Daoy (cell line): ENCODE measurements at places on chromosomes 16 and 17.
A peak's percentile ranks its signal among the peaks of the same experiment; 100 is the strongest.

DNA sequence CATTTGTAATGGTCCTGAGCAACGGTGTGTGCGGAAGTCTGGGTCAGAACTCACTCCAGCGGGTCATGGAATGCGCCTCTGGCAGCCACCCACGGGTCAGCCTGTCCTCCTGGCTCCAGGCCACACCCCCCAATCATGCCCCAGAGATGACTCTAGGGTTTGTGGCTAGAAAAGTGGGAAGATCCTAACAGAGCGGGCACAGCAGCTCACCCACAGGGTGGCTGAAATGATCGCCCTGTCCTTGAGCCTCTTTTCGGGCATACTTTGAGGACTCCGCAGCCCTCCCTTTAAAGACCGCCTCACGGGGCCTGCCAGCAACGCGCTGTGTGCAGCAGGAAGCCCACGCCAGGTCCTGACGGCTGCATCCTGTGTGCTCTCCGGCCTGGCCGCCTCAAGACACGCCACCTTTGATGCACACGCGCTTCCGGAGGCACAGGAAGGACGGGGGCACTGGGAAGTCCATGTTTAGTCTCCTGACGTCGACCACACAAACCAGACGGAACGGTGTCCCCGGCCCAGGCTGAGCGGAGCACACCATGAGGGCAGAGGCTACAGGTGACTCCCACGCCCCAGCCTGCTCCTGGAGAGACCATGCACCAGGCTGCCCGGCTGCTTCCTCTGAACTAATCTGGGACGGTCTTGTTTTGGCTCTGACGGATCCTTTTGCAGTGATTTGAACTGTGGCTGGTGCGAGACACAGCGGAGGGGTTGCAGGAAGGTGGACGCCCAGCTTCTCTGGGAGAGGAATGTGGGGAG is 92.9 kb downstream of the TBC1D16 start:
- DNase-seq: no peak

DNA sequence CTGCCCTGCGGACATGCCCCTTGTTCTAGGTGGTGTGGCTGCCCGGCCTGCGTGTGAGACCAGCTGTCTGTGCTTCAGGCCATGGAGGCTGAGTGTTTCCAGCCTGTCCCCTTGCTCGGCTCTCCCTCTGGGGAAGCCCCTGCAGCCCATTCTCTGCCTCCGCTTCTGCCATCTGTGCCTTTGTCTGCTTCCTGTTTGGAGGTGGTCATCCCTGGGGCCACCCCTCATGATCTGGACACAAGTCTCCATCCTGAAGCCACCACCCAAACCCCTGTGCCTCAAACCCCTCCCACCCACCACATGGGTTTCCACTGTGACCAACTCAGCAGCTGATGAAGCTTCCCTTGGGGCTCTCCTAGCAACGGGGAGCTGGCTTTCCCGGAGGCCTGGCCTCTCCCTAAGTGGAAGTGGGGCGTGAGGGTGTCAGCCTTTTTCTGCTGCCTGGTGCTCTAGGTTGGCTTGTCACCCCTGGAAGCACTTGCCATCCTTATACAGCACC is 184.9 kb downstream of the SEC14L1 start:
- DNase-seq: peak; percentile 20

GRCh38 chr16:63982110-63982509 is 1139.8 kb downstream of the CDH11 start:
- no peak for DNase-seq

DNA sequence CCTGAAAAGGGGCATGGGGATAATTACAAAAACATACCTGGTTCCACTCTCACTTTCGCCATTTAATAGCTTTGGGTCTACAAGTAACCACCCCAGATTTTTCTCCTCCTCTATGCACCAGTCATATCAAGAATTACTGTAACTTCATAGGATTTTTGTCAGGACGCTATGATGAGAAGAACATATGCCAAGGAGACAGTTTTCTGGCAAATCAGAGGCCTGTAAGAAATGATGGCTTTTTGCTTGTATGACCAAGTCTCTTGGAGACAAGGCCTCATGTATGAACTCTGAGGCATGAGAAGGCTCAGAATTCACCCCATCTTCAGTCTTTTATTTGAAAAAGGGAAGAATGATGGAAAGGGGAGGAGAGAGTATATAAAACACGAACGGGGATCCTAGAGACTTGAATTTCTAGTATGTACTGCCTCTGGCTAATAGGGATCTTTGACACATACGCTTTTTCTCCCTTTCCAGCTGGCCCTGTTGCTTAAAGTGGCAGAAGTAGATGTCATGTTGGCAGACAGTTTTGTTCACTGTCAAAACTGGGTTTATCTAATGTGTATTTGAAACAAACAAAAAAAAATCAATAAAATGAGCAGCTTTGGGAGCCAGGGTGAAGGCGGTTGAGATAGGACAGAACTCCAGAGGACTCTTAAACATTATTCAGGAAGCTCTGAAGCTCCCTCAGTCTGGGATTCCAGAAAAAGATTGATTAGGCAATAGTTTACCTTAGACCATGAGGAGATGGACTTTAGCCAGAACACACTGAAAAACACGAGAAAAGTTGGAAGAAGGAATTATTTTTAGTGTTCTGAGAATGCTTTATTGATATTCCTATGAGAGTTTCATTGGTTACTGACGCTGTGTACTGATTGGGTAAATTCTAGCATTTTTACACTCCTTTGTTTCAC is 656.6 kb downstream of the WWOX start:
- DNase-seq: no peak

- DNase-seq: no peak
These were observed 355.1 kb upstream of the MON1B start for GRCh38 chr16:76835779-76836300.

DNA sequence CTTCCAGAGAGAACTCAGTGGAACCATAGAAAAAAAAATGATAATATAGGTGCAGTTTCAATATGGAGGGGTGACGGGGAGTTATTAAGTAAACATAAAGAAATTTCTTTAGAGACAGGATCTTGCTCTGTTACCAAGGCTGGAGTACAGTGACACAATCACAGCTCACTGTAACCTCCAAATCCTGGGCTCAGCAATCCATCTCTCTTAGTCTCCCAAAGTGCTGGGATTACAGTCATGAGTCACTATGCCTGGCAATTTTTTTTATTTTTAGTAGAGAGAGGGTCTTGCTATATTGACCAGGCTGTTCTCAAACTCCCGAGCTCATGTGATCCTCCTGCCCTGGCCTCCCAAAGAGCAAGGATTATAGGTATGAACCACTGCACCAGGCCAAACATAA is 48.8 kb downstream of the NLRC5 start:
- DNase-seq: no peak

DNA sequence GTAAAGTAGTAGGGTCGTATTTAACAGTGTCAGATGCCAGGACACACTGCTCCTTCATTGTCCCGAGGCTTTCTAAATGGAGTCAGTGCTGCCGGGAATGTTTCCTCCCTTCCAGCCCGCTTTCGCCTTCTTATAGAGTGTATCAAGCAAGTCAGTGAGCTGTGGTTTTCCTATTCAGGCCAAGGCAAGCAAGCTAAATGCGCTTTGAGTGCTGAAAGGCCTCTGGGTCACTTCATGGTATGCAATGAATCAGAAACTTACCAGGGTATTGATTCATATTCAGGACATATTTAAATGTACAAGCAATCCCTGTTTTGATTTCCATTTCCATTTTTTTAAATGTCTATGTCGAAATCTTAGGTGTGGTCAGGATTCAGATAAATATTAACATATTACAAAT is 327.9 kb upstream of the SOX9 start:
- peak; percentile 77 for DNase-seq

DNA sequence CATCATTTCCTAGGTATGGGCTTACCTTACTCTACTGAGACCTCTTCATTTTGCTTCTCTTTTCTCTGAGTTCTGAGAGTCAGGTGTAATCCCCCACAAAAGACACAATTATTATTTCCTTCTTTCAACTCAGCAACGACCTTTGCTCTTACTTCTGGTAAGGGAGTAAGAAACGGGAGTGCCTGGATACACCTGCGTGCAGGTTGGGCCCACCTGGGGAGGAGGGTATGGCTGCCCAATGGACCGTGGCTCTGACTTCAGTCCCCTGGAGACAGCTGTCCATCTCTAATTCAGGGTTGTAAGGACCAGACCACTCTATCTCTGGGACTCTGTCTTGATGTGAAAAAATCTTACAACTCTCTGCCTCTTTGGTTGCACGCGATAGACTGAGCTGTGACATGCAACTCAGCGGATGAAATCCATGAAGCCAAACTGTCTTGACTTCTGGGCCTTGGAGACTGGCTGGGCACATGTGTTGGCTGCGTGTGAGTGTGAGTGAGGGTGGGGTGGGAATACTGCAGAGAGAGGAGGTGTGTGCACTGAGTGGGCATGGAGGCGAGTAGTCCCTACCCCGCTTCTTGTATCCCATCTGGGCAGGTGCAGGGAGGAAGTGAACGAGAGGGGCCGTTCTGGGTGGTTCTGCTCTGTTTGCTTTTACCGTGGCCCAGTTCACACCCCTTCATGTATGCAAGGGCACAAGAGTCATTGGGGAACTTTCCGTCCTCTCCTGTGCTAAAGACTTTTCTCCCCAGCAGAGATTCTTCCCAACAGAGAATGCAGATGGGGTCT is 1.2 kb downstream of the TMEM238L start:
- DNase-seq: no peak

DNA sequence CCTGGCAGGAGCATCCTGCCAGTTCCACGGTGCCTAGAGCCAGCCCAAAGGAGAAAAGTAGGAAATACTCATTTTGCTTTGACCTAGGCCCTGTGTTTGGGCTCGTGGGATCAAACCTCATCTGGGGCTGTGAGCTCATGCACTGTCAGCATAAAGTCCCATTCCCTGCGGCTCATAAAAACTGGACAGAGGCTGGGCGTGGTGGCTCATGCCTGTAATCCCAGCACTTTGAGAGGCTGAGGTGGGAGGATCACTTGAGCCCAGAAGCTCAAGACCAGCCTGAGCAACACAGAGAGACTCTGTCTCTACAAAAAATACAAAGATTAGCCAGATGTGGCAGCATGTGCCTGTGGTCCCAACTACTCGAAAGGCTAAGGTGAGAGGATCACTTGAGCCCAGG is 17.9 kb downstream of the ATP6V0D1 start:
- DNase-seq: no peak
